AG04449 (cell line): ENCODE measurements at places on chromosomes 11 and 22.

- DNase-seq, result no peak
These were observed 16.3 kb upstream of the OR56B1 start for GRCh38 chr11:5719703-5720495.

- no peak for DNase-seq
These were observed 62.6 kb upstream of the WT1 start for GRCh38 chr11:32497951-32498350.

GRCh38 chr11:96054870-96055705 lies 131.2 kb upstream of the MTMR2 start:
- DNase-seq, result no peak

DNA sequence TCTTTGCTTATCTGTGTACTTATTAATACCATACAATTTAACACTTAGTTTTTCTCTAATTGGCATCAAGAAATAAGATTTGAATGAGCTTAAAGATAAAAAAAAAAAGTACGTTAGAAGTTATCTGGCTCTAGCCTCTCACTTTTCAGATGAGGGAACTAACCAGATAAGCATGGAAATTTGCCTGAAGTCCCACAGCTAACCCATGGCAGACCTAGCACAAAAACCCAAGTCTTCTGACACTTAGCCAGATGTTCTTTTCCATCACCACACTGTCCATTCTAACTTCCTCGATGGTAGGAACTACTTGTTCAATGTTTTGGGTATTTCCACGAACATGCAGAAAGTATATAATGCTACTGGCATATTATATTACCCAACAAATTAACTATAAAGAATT lies 7.4 kb upstream of the SOX6 start:
- DNase-seq, result no peak

- DNase-seq, result no peak
These were observed 11.8 kb downstream of the ROBO3 start for GRCh38 chr11:124876818-124877630.

DNA sequence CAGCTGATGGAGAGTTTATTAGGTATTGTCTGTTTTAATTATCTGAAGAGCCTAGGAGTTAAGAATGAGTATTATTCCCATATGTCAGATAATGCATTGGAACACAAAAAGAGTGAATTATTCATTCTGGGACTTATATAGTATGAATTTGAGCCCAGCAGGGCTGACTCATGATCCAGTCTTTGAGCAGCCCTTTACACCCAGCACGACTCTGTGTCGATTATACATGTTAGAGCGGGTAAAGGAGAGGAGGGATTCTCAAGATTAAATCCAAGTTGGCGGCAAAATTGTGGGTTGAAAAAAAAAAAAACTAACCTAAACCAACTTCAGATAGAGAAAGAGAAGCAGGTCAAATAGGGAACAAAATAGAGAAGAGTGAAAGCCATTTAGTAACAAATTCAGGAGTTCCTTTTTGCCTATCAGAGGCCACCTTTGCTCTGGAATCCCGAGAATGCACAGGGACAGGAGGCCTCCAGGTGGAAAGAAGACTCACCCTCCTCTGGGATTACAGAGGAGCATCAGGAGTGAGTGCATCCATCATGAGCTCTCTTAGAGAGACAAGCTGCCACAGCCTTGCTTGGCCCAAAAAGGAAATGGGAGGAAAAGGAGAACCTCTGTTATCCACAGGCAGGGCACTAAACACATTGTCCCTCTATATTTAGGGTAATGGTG lies 3.1 kb downstream of the MRGPRX1 start:
- no peak for DNase-seq

GRCh38 chr22:27309697-27310096 lies 491.9 kb downstream of the MN1 start:
- no peak for DNase-seq

DNA sequence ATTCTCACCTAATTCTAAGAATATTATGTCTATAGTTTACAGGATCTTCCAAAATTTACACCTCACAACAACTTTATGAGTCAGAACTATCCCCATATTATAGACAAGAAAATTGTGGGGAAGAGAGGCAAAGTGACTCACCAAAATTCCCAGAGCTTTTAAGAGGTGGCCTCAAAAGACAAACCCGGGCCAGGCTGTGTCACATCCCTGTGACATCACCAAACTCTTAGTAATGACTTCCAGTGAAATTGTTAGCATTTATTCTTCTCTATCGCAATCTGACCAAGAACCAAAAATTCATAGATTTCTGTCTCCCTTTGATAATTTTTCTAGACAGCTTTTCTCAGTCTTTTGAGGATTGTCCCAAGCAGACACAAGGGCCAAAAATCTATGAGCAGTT lies 134.3 kb downstream of the SNX19 start:
- no peak for DNase-seq

DNA sequence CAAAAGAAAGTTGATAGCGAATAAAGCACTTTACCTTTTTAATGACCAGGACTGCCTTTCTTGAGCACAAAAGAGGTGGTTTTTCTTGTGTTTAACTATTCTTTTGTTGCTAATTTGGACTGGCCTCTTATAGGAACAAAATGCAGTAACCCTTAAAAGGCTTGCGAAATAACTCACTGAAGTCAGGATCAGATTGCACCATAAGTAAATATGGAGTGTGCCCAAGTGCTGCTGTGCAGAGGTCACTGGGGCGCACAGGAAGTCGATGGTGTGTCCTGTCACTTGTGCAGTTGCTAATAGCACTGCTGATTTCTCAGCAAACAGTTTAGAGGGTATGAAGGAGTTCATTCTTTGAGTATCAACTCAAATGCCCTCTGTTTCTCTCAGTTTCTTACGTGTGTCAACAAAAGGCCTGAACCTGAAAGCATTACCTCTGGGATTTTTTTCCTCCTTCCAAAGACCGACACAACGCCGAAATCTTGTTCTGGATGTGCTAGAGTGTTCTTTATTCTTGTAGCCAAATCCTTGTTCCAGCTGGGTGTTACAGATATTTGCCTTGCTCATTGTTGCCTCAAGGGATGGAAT lies 71.3 kb downstream of the ATXN10 start:
- no peak for DNase-seq

GRCh38 chr11:30487200-30487898 lies 98.8 kb downstream of the MPPED2 start:
- DNase-seq, result no peak

- DNase-seq, result no peak
These were observed 127.7 kb upstream of the PDGFD start for GRCh38 chr11:104291646-104292045.

DNA sequence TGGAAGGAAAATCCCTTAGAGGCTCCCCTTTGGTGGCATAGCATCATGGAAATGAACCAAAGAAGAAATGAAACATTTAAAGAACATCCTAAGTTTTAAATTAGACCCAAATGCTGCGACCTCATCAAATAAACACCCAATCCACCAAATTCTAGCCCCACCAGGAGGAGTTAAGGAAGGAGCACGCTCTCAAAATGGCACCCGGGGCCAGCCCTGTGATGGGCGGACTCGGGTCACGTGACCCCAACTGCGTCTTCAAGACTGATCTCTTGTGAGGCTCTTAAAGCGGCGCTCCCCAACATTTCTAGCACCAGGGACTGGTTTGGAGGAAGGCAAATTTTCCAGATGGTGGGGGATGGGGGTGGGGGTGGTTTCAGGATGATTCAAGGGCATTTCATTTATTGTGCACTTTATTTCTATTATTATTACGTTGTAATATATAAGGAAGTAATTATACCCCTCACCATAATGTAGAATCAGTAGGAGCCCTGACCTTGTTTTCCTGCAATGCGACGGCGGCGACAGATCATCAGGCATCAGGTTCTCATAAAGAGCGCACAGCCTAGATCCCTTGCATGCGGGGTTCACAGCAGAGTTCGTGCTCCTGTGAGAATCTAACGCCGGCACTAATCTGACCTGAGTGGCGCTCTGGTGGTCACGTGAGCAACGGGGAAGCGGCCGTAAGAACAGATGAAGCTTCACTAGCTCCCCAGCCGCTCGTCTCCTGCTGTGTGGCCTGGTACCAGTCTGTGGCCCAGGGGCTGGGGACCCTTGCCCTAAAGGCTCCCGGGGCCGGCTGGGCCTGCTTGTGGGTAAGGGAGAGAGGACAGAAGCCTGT lies 90.6 kb upstream of the SLC22A12 start:
- no peak for DNase-seq

GRCh38 chr11:67630228-67630942 lies 648 bp upstream of the NUDT8 start:
- peak; percentile 38 for DNase-seq

GRCh38 chr22:39703928-39704639 lies 133.5 kb downstream of the CACNA1I start:
- no peak for DNase-seq

- DNase-seq, result no peak
These were observed 3.0 kb upstream of the CHEK1 start for GRCh38 chr11:125621995-125622394.

- DNase-seq, result no peak
These were observed 96.5 kb upstream of the PRR5 start for GRCh38 chr22:44605486-44605885.

GRCh38 chr11:23859087-23859486 lies 637.8 kb upstream of the LUZP2 start:
- no peak for DNase-seq

- DNase-seq, result no peak
These were observed 54.0 kb downstream of the SLC36A4 start for GRCh38 chr11:93143800-93144199.

- DNase-seq, result no peak
These were observed 86.9 kb upstream of the IGLL5 start for GRCh38 chr22:22800716-22801115.

GRCh38 chr11:93741882-93742226 lies 382 bp downstream of the C11orf54 start:
- DNase-seq, result no peak

DNA sequence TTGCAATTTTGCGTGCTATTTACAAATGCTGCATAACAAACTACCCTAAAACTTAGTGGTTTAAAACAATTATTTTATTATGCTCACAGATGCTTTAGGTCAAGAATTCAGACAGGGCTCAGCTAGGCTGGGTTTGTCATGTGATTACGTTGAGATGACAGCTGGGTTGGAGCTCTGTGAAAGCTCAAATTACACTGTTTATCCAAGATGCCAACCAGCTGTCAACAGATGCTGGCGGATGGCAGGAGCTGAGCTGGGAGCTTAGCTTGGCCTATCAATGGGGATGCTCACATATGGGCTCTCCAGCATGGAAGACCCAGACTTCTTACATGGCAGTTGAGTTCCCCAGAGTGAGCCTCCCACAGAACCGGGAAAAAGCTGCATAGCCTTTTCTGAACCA lies 62.7 kb downstream of the STK33 start:
- no peak for DNase-seq

DNA sequence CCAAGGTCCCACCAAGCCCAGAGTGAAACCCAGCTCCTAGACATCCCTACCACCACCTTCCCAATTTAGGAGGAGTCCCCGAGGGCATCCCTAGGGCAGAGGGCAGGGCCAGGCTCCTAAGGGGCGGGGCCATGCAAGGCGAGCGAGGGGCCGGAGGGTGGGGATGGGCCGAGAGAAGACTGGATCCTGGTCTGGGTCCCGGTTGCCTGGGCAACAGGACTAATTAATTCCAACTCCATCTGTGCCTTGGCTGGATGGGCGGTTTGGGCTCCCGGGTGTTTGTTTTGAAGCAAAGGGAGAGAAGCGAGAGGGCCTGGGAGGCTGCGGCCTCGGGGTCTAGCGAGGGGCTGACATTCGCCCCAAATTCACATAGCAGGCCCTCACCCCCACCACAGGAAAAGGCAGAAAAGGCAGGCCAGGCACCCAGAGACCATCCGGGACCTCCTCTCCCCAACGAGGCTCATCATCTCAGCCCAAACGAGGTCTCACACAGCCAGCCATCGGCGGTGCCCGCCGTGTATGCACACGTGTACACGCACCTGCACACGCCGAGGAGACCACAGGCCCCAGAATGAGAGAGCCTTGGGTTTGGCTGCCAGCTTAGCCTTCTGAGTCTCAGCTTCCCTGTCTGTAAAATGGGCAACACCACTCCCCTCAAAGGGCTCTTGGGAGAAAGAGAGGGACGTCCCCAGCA lies 23.9 kb downstream of the ELFN2 start:
- DNase-seq, result no peak

DNA sequence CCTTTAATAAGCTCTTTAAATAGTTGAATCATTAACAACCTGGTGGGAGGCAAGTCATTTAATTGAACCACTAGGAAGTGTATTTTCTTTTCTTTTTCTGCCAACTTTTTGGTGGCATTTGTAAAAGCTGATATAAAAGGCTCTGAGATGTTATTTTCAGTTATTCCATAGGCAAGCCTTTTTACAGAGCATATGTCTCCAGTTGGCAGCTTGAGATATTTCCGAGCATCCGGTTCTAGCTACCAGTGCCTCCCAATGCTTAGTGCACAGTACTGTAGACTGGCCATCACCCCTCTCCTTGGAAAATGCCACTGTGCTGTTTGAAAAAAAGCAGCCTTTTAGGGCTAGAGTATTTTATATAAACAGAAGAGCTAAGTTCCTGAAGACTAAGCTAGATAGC lies 178.7 kb upstream of the SORL1-AS1 start:
- no peak for DNase-seq

- no peak for DNase-seq
These were observed 9.0 kb upstream of the FLRT1 start for GRCh38 chr11:64026575-64027205.

GRCh38 chr11:128232588-128232987 lies 354.8 kb downstream of the ETS1 start:
- no peak for DNase-seq

DNA sequence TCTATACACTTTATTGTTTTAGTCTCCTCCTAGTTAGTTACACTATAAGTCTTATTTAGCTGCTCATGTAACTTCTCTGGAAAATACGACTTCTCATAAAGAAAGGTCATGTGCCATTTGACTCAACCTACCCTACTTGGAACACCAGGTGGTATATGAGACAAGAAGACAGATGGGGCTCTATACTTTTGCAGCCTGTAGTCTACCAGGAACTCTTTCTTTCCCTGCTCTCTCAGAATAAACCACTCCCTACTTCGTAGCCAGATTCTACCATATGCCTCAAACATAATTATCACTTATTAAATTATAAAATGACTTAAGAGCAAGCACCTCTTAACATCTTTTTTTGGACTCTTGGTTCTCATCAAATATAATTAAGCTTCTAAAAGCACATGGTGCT lies 38.5 kb upstream of the RAPSN start:
- DNase-seq, result no peak

DNA sequence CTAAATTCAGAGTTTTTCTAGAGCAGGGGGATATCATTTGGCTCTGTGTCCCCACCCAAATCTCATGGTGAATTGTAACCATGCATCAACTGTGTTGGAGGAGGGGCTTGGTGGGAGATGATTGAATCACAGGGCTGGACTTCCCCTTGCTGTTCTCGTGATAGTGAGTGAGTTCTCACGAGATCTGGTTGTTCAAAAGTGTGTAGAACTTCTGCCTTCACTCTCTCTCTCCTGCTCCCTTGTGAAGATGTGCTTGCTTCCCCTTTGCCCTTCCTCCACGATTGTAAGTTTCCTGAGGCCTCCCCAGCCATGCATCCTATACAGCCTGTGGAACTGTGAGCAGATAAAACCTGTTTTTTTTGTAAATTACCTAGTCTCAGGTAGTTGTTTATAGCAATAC lies 22.0 kb upstream of the FBLN1 start:
- DNase-seq, result no peak

GRCh38 chr11:68164437-68164836 lies 43.2 kb upstream of the CHKA start:
- DNase-seq, result no peak
